ENCODE measurements at places on chromosomes 13 and 19. TPM values are rescaled to one million over a fixed set of nuclear protein-coding genes. Genes with fewer than 3 reads are reported as not detected.

The OSCAR gene
- total RNA-seq: 0.32 TPM

The LPAR6 gene
- total RNA-seq: 62.7 TPM

The SHISA7 gene
- not detected for total RNA-seq

- H3K27me3 ChIP-seq: no peaks in the 10 kb centered on the region
- peaks cover 2% of the 10 kb centered on the region for H3K4me1 ChIP-seq
- no peaks in the 10 kb centered on the region for H3K36me3 ChIP-seq
- no peak overlapping the region for H3K27ac ChIP-seq
- H3K4me3 ChIP-seq: no peak overlapping the region
Measured at GRCh38 chr13:28636069-28636468, 22.9 kb upstream of the POMP start.

- no peak for DNase-seq
- H3K27ac ChIP-seq: no peak overlapping the region
- no peaks in the 10 kb centered on the region for H3K36me3 ChIP-seq
- H3K27me3 ChIP-seq: no peaks in the 10 kb centered on the region
Measured at GRCh38 chr19:49514151-49514550, 1.7 kb downstream of the FCGRT start.

- no peak for DNase-seq
- H3K27ac ChIP-seq: no peak overlapping the region
- H3K4me1 ChIP-seq: no peaks in the 10 kb centered on the region
- no peaks in the 10 kb centered on the region for H3K27me3 ChIP-seq
- H3K36me3 ChIP-seq: peaks cover 77% of the 10 kb centered on the region
Measured at GRCh38 chr19:16868423-16869130, 20.2 kb upstream of the F2RL3 start.

DNA sequence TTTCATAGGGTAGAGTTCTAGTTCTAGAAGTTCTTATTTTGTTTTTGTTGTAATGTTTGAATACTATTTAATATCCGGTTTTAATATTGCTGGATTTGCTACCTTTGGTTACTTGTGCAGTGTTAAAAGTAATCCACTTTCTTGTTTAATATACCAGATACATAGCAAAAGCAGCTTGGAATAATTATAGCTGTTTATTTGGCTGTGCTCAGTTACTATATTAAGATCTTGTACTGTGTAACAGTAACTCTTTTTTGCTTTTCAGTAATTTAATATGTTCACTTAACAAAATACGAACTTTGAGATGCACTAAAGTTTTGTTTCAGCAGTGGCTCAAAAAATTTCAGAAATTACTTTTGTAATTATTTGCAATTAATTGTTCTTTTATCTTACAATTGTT, 50.9 kb downstream of the AKAP11 start:
- H3K27me3 ChIP-seq: no peaks in the 10 kb centered on the region
- no peak overlapping the region for H3K4me3 ChIP-seq
- H3K4me1 ChIP-seq: no peaks in the 10 kb centered on the region
- H3K36me3 ChIP-seq: peaks cover 3% of the 10 kb centered on the region

DNA sequence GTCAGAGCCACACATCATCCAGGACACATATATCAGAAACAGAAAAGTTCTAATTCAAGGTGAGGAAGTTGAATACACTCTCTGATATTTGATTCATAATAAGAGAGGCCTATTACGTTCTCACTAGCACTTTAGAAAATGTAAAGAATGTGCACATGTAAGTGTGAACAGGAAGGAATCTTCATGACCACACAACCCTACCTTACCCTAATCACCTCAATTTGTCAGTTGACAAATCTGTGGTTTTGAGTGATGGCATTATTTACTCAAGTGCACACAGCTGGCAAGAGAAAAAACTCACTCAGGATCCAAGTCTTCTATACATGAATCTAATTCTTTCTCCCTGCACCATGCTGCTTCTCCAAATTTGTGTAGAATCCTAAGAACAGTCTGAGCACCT, 445.8 kb downstream of the SUCLA2 start:
- H3K4me3 ChIP-seq: no peak overlapping the region
- H3K36me3 ChIP-seq: no peaks in the 10 kb centered on the region
- H3K4me1 ChIP-seq: no peaks in the 10 kb centered on the region
- no peaks in the 10 kb centered on the region for H3K27me3 ChIP-seq
- H3K27ac ChIP-seq: no peak overlapping the region

DNA sequence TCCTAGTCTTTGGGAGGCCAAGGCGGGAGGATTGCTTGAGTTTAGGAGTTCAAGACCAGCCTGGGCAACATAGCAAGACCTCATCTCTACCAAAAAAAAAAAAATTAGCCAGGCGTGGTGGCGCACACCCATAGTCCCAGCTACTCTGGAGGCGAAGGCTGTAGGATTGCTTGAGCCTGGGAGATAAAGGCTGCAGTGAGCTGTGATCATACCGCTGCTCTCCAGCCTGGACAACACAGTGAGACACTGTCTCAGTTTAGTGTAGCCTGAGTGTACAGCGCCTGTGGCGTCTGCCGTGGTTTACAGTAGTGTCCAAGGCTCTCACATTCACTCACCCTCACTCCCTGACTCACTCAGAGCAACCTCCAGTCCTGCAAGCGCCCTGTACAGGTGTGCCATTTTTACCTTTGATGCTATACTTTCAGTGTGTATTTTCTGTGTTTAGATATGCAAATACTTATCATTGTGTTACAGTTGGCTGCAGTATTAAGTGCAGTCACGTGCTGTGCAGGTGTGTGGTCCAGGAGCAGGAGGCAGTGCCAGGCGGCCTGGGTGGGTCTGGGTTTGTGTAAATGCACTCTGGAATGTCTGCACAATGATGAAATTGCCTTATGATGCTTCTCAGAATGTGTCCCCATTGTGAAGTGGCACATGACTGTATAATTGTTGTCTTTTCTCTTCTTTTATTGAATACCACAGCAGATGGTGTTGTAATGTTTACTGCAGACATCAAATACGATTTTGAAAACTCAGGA, 36.1 kb upstream of the DCUN1D2 start:
- no peaks in the 10 kb centered on the region for H3K27me3 ChIP-seq
- no peaks in the 10 kb centered on the region for H3K36me3 ChIP-seq
- H3K4me3 ChIP-seq: no peak overlapping the region
- H3K4me1 ChIP-seq: no peaks in the 10 kb centered on the region
- H3K27ac ChIP-seq: no peak overlapping the region
- no peak for DNase-seq

DNA sequence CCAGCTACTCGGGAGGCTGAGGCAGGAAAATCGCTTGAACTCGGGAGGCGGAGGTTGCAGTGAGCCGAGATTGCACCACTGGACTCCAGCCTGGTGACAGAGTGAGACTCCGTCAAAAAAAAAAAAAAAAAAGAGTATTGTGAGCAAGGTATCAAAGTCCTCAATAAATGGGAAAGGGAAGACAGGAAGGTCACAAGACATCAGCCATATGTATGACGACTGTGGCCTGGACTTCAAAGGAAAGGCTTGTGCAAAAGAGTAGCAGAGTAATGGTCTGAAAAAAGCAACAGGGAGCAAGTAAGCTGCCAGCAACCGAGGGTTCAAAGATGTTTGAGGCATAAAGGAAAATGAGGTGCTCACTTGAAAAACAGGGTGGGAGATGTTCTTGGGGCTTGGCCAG, 116.0 kb upstream of the WASF3 start:
- H3K27ac ChIP-seq: no peak overlapping the region
- DNase-seq: no peak
- H3K4me1 ChIP-seq: no peaks in the 10 kb centered on the region
- no peaks in the 10 kb centered on the region for H3K27me3 ChIP-seq

GRCh38 chr19:38949580-38950367, 19.0 kb downstream of the MRPS12 start:
- DNase-seq: peak; percentile 54
- peaks cover 2% of the 10 kb centered on the region for H3K27me3 ChIP-seq
- H3K4me3 ChIP-seq: peak overlapping the region; percentile 30

DNA sequence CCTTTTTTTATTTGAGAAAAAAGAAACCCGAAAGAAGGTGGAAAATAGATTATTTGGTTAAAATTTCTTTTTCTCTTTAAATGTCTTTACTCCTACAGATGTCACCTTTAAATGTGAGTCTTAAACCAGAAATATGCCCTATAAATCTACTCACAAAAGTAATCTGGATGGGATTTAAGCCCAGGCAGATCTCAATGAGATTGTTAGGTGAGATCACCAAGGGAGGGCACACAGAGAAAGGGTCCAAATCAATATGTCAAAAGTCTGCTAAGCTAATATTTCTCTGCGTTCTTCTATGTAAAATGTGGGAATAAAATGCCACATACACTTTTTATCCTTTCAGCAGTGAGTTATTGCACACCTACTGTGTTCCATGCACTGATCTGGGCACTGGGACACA, 32.9 kb downstream of the WASF3 start:
- H3K4me3 ChIP-seq: no peak overlapping the region
- H3K27me3 ChIP-seq: no peaks in the 10 kb centered on the region
- no peaks in the 10 kb centered on the region for H3K36me3 ChIP-seq

DNA sequence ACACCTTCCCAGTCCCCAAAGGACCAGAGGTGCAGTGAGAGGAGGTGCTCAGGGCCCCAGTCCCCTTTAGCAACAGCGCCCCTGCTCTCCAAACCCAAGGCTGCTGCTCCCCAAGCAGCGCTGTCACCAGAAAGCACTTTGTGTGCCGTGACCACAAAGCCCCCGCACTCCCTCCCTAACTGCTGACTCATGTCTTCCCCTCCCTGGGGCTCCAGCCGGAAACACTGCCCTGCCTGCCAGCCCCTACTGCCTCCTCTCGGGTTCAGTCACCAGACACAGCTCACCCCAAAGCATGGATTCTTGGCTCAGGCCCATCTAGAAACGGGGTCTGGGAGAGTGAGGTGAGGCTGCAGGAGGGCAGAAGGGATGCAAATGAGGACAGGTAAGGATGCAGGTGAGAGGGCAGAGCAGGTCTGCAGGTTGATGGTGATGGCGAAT, 4.9 kb upstream of the TNFSF14 start:
- H3K27me3 ChIP-seq: peaks cover 2% of the 10 kb centered on the region
- no peak overlapping the region for H3K4me3 ChIP-seq
- peak overlapping the region; percentile 31 for H3K27ac ChIP-seq
- no peaks in the 10 kb centered on the region for H3K36me3 ChIP-seq

- no peaks in the 10 kb centered on the region for H3K27me3 ChIP-seq
- no peak for DNase-seq
- H3K4me3 ChIP-seq: no peak overlapping the region
- peak overlapping the region; percentile 17 for H3K27ac ChIP-seq
- H3K4me1 ChIP-seq: peaks cover 47% of the 10 kb centered on the region
Measured at GRCh38 chr19:48616491-48617056, 1.7 kb upstream of the FAM83E start.

DNA sequence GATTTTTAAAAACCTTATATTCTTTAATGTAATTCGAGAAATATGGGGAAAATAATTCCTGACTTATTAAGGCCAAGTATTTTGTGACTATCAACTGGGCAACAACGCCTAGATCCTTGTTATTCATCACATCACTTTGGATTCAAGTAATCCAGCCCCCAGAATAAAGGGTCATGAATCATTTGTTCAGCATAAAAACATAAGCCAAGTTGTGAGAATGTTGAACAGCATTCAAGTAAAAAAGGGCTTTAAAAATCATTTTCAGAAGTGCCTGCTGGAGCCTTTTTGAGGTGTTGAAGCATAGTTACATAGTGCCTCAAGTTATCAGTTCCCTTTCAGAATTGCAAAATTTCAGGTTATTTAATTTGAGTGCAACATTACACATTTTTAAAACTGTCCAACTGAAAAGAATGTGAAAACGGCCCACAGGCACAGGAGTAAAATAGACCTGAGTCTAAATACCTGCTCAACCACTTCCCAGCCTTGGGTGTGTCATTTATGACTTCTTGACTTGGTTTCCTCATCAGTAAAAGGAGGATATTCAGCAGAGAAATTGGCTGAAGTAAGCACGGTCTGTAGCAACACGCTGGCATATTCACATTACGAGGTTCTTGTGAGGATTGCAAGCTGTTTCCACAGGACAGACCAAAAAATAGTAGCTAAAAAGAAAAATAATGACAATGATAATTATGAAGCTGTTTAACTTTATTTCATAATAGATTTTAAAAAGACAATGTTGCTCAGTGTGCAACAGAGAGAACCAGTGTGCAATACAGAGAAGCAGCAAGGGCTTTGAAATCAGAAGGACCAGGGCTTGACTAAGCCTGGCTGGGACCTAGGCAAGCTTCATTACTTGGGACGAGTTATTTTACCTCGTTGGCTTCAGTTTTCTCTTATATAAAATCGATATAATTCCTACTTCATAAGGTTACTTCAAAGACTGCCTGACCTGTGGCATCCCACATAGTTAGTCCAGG, 56.6 kb downstream of the MBNL2 start:
- no peak overlapping the region for H3K27ac ChIP-seq
- H3K4me1 ChIP-seq: peaks cover 2% of the 10 kb centered on the region
- no peak overlapping the region for H3K4me3 ChIP-seq

DNA sequence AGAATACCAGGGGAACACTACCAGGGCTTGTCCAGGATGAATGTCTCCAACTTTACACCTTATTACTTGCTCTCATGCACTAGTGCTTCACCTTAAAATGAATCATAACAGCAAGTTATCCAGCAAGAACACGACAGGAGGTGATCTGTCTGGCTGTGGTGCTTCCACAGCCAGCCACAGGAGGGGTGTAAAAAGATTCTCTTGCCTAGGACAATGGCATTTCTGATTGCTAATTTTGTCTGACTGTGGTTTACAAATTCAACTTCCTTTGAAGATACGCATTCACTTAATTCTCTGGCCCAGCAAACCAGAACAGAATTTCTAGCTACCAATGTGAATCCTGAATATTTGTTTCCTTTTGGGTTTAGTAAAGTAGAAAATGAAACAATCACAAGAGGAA, 23.1 kb upstream of the COG3 start:
- DNase-seq: no peak
- no peak overlapping the region for H3K27ac ChIP-seq
- H3K36me3 ChIP-seq: no peaks in the 10 kb centered on the region
- no peak overlapping the region for H3K4me3 ChIP-seq
- H3K27me3 ChIP-seq: peaks cover 2% of the 10 kb centered on the region

- peaks cover 25% of the 10 kb centered on the region for H3K4me1 ChIP-seq
- no peak overlapping the region for H3K4me3 ChIP-seq
- no peaks in the 10 kb centered on the region for H3K27me3 ChIP-seq
Measured at GRCh38 chr13:114203536-114203935, 24.5 kb downstream of the CFAP97D2 start.

GRCh38 chr13:42113478-42113877, 65.0 kb downstream of the DGKH start:
- no peaks in the 10 kb centered on the region for H3K36me3 ChIP-seq
- DNase-seq: no peak
- no peaks in the 10 kb centered on the region for H3K27me3 ChIP-seq
- no peaks in the 10 kb centered on the region for H3K4me1 ChIP-seq

- H3K4me1 ChIP-seq: peaks cover 6% of the 10 kb centered on the region
- H3K36me3 ChIP-seq: no peaks in the 10 kb centered on the region
- H3K27ac ChIP-seq: no peak overlapping the region
- no peak overlapping the region for H3K4me3 ChIP-seq
- H3K27me3 ChIP-seq: peaks cover 34% of the 10 kb centered on the region
- DNase-seq: no peak
Measured at GRCh38 chr13:102693250-102693649, 1.6 kb downstream of the METTL21C start.

GRCh38 chr19:24046550-24046949, 40.4 kb upstream of the ZNF254 start:
- peaks cover 5% of the 10 kb centered on the region for H3K36me3 ChIP-seq
- H3K27me3 ChIP-seq: no peaks in the 10 kb centered on the region
- H3K27ac ChIP-seq: no peak overlapping the region

GRCh38 chr13:110696776-110697175, 9.1 kb downstream of the CARS2 start:
- H3K27me3 ChIP-seq: no peaks in the 10 kb centered on the region
- H3K4me3 ChIP-seq: no peak overlapping the region
- H3K4me1 ChIP-seq: no peaks in the 10 kb centered on the region
- DNase-seq: no peak
- peaks cover 17% of the 10 kb centered on the region for H3K36me3 ChIP-seq

- H3K27ac ChIP-seq: no peak overlapping the region
- peaks cover 18% of the 10 kb centered on the region for H3K36me3 ChIP-seq
- H3K27me3 ChIP-seq: no peaks in the 10 kb centered on the region
- H3K4me1 ChIP-seq: peaks cover 9% of the 10 kb centered on the region
Measured at GRCh38 chr19:58551577-58552471, 3.1 kb downstream of the CHMP2A start.
